ENCODE measurements at places on chromosomes 3 and 15. TPM values are rescaled to one million over a fixed set of nuclear protein-coding genes. Genes with fewer than 3 reads are reported as not detected.

- DNase-seq: no peak
- peak overlapping the region; percentile 87 for H3K27ac ChIP-seq
- H3K36me3 ChIP-seq: peaks cover 5% of the 10 kb centered on the region
- peaks cover 71% of the 10 kb centered on the region for H3K4me1 ChIP-seq
- H3K4me3 ChIP-seq: no peak overlapping the region
- H3K27me3 ChIP-seq: no peaks in the 10 kb centered on the region
These were observed 53.4 kb upstream of the CHD2 start for GRCh38 chr15:92846741-92847140.

- H3K27me3 ChIP-seq: no peaks in the 10 kb centered on the region
- H3K4me3 ChIP-seq: no peak overlapping the region
- H3K4me1 ChIP-seq: no peaks in the 10 kb centered on the region
- H3K36me3 ChIP-seq: peaks cover 19% of the 10 kb centered on the region
- H3K27ac ChIP-seq: no peak overlapping the region
- no peak for DNase-seq
These were observed 16.7 kb upstream of the LCMT2 start for GRCh38 chr15:43347114-43347513.

GRCh38 chr15:100332231-100332630 lies 9.5 kb downstream of the ADAMTS17 start:
- no peak overlapping the region for H3K27ac ChIP-seq
- no peak for DNase-seq
- H3K27me3 ChIP-seq: no peaks in the 10 kb centered on the region
- H3K4me3 ChIP-seq: no peak overlapping the region

- peaks cover 11% of the 10 kb centered on the region for H3K27me3 ChIP-seq
- no peaks in the 10 kb centered on the region for H3K4me1 ChIP-seq
- no peak overlapping the region for H3K27ac ChIP-seq
- H3K36me3 ChIP-seq: no peaks in the 10 kb centered on the region
- no peak for DNase-seq
- no peak overlapping the region for H3K4me3 ChIP-seq
These were observed 18.1 kb upstream of the OR5AC2 start for GRCh38 chr3:98068824-98069223.

DNA sequence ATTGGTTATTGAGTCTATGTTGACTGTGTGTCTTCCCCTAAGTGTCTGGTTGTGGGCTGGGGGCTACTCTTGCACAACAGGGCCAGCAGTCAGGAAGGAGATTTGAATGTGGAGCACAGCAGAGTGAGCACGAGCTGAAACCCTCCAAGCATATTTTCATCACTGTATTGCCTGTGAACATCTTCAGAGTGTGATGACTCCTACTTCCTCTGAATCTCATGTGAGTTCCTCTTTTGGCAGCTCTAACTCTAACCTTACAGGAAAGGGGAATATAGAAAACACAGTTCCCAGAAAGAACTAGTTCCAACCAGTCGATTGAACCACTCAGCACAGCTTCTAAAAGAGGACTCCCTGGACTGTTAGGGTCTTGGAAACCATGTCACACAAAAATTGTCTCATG lies 211.6 kb downstream of the RAP2B start:
- H3K36me3 ChIP-seq: no peaks in the 10 kb centered on the region
- H3K4me1 ChIP-seq: no peaks in the 10 kb centered on the region
- DNase-seq: no peak
- no peaks in the 10 kb centered on the region for H3K27me3 ChIP-seq
- H3K27ac ChIP-seq: no peak overlapping the region
- H3K4me3 ChIP-seq: no peak overlapping the region

- H3K27ac ChIP-seq: no peak overlapping the region
- H3K36me3 ChIP-seq: no peaks in the 10 kb centered on the region
- peaks cover 2% of the 10 kb centered on the region for H3K27me3 ChIP-seq
- no peak overlapping the region for H3K4me3 ChIP-seq
These were observed 13.5 kb upstream of the LINGO1 start for GRCh38 chr15:77646104-77646694.

- no peaks in the 10 kb centered on the region for H3K36me3 ChIP-seq
- no peak overlapping the region for H3K27ac ChIP-seq
- DNase-seq: no peak
- no peaks in the 10 kb centered on the region for H3K4me1 ChIP-seq
These were observed 165.8 kb upstream of the SEMA6D start for GRCh38 chr15:47551546-47551945.

- DNase-seq: no peak
- no peak overlapping the region for H3K27ac ChIP-seq
- H3K4me3 ChIP-seq: no peak overlapping the region
- H3K27me3 ChIP-seq: peaks cover 3% of the 10 kb centered on the region
These were observed 235.6 kb downstream of the CLSTN2 start for GRCh38 chr3:140170612-140171011.

DNA sequence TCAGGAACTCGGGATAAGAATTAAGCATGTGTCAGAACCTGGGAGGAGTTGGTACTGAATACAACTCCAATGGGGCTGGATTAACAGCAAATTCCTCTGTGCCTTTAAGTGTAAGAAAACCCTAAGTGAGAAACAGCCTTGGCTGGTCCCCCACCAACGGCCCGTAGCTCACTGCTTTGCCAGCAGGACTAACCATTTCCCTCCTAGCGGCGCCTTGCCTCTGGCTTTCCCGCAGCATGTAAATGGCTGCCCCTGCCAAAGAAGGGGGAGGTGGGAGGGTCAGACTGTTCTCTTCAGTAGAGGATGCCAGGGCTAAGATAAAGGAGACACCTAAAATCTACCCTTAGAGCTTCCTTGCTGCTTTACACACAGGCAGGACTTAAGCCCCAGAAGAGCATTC lies 51.0 kb upstream of the SH3GL3 start:
- H3K4me3 ChIP-seq: no peak overlapping the region
- no peak for DNase-seq
- H3K36me3 ChIP-seq: no peaks in the 10 kb centered on the region
- no peak overlapping the region for H3K27ac ChIP-seq
- peaks cover 5% of the 10 kb centered on the region for H3K27me3 ChIP-seq

- DNase-seq: no peak
- peak overlapping the region; percentile 98 for H3K4me3 ChIP-seq
- H3K36me3 ChIP-seq: peaks cover 8% of the 10 kb centered on the region
- peak overlapping the region; percentile 99 for H3K27ac ChIP-seq
These were observed 775 bp upstream of the MAPK6 start for GRCh38 chr15:52018244-52018643.

- no peak for DNase-seq
- no peak overlapping the region for H3K27ac ChIP-seq
- peaks cover 26% of the 10 kb centered on the region for H3K36me3 ChIP-seq
- no peak overlapping the region for H3K4me3 ChIP-seq
- peaks cover 17% of the 10 kb centered on the region for H3K4me1 ChIP-seq
- H3K27me3 ChIP-seq: no peaks in the 10 kb centered on the region
These were observed 56.8 kb upstream of the NEK10 start for GRCh38 chr3:27425896-27426565.

DNA sequence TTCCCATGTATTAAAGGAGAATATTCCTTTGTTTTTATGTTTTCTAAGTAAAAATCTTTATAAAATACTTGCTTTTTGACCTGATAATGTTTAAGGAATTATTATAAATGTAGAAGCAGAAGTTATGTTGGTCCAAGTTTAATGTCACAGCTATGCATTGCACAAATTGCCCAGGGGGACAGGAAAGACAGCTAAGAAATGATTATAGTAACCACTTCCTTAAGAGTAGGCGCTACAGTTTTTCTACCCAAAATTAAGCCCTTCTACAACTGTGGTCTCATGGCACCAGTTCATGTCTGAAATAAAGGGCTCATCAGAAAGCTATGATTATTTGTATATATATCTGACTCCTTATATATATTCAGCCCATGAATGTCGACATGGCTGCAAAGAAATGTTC lies 176.4 kb downstream of the GBE1 start:
- H3K27me3 ChIP-seq: no peaks in the 10 kb centered on the region
- peaks cover 4% of the 10 kb centered on the region for H3K36me3 ChIP-seq
- DNase-seq: no peak
- no peak overlapping the region for H3K27ac ChIP-seq
- no peaks in the 10 kb centered on the region for H3K4me1 ChIP-seq
- no peak overlapping the region for H3K4me3 ChIP-seq

GRCh38 chr3:143924522-143925285 lies 46.9 kb upstream of the DIPK2A start:
- no peak for DNase-seq
- no peaks in the 10 kb centered on the region for H3K27me3 ChIP-seq
- no peak overlapping the region for H3K27ac ChIP-seq
- H3K4me3 ChIP-seq: no peak overlapping the region
- H3K36me3 ChIP-seq: no peaks in the 10 kb centered on the region

- peaks cover 59% of the 10 kb centered on the region for H3K4me1 ChIP-seq
- peak within 1 kb of the TSS; percentile 91 for H3K27ac ChIP-seq
- peak within 1 kb of the TSS; percentile 90 for H3K4me3 ChIP-seq
These were observed at the start of gene PPP1R2 for GRCh38 chr3:195542698-195543499. Gene PPP1R2, minus strand, starts transcription at chr3:195543325. Its CDS starts 300 bp downstream, at chr3:195543025.

DNA sequence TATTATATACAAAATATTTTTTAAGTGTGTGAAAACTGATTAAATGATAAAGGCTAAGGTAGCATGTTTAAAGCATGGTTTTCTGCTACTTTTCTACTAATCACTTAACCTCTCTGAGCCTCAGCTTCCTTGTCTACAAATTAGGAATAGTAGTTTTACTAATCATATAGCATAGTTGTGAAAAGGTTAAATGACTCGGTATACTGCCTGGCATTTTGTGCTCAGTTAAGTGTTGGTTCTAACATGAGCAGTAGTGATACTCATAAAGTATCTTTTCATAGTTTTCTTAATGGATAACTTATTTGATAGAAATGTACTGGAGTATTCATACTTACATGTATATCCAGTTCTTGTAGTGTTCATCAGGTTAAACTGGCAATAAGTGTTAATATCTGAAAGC lies 13.6 kb downstream of the RASA2 start:
- peaks cover 18% of the 10 kb centered on the region for H3K36me3 ChIP-seq
- DNase-seq: no peak
- H3K4me3 ChIP-seq: no peak overlapping the region

- no peaks in the 10 kb centered on the region for H3K4me1 ChIP-seq
- H3K4me3 ChIP-seq: no peak overlapping the region
- H3K27ac ChIP-seq: no peak overlapping the region
- peaks cover 2% of the 10 kb centered on the region for H3K36me3 ChIP-seq
- H3K27me3 ChIP-seq: no peaks in the 10 kb centered on the region
These were observed 243.7 kb downstream of the SLC9A9 start for GRCh38 chr3:143604402-143605185.

- no peaks in the 10 kb centered on the region for H3K36me3 ChIP-seq
- no peaks in the 10 kb centered on the region for H3K27me3 ChIP-seq
- H3K4me3 ChIP-seq: no peak overlapping the region
These were observed 508.9 kb upstream of the TBL1XR1 start for GRCh38 chr3:177705976-177706823.

GRCh38 chr3:25661694-25662437 lies 2.8 kb downstream of the TOP2B start:
- no peaks in the 10 kb centered on the region for H3K27me3 ChIP-seq
- DNase-seq: no peak
- peaks cover 61% of the 10 kb centered on the region for H3K4me1 ChIP-seq
- H3K4me3 ChIP-seq: peak overlapping the region; percentile 8
- no peak overlapping the region for H3K27ac ChIP-seq

GRCh38 chr3:46664188-46664970 lies 29.1 kb downstream of the ALS2CL start:
- no peaks in the 10 kb centered on the region for H3K27me3 ChIP-seq
- H3K27ac ChIP-seq: no peak overlapping the region
- H3K36me3 ChIP-seq: no peaks in the 10 kb centered on the region
- H3K4me1 ChIP-seq: no peaks in the 10 kb centered on the region
- no peak overlapping the region for H3K4me3 ChIP-seq

DNA sequence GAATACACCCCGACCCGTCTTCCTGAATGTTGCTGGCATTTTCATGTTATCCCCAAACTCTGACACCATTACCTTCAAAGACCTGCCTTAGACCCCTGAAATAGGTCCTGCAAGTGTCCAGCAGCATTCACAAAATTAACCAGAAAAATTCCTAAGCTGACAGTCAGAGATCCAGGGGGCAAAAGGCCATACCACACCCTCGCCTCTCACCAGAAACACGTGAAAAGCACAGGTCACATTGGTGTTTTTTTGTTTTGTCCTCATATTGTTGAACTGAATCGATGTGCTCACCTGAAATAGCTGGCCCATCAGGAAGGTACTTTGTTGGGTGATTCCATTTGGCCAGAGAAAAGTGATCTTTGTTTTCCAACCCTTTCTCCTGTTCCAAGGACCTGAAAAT lies 113.1 kb upstream of the HES1 start:
- H3K4me3 ChIP-seq: no peak overlapping the region
- H3K27ac ChIP-seq: no peak overlapping the region
- peaks cover 1% of the 10 kb centered on the region for H3K27me3 ChIP-seq

DNA sequence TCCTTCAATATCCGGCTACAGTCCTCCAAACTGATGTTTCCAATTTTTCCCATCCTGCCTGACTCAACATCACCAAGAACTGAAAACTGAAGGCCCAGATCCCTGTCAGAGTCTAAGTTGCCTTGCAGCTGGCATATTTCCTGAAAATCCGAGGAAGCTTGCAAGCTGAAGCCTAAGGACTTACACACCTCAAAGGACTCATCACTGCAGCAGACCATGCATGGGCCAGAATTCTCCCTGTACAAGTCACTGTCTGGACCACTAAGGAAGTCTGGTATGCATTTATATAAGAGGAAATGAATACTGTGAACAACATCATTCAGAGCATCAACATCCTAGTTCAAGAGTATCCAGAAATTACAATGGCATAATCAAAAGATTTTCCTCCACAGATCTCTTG lies 548.8 kb upstream of the MDFIC2 start:
- H3K27me3 ChIP-seq: peaks cover 25% of the 10 kb centered on the region
- H3K27ac ChIP-seq: no peak overlapping the region
- DNase-seq: no peak
- no peak overlapping the region for H3K4me3 ChIP-seq
- H3K36me3 ChIP-seq: no peaks in the 10 kb centered on the region
- peaks cover 9% of the 10 kb centered on the region for H3K4me1 ChIP-seq

AADAC gene
- not detected for total RNA-seq

RYR3 gene
- total RNA-seq: not detected

IL12A gene
- total RNA-seq: not detected

HRG gene
- total RNA-seq: not detected

GNAT1 gene
- total RNA-seq: not detected

TADA3 gene
- total RNA-seq: 86.9 TPM

NMNAT3 gene
- total RNA-seq: 2.3 TPM

ABHD17C gene
- 6.1 TPM for total RNA-seq

ALDH1L1 gene
- not detected for total RNA-seq

TPRG1 gene
- total RNA-seq: 11.4 TPM

GABRB3 gene
- total RNA-seq: 0.17 TPM

STAB1 gene
- 0.14 TPM for total RNA-seq

All from activated CD4-positive, alpha-beta memory T cell treated with anti-CD3 and anti-CD28 coated beads for 36 hours (primary cell).